ENCODE measurements at places on chromosomes 6 and 20.

DNA sequence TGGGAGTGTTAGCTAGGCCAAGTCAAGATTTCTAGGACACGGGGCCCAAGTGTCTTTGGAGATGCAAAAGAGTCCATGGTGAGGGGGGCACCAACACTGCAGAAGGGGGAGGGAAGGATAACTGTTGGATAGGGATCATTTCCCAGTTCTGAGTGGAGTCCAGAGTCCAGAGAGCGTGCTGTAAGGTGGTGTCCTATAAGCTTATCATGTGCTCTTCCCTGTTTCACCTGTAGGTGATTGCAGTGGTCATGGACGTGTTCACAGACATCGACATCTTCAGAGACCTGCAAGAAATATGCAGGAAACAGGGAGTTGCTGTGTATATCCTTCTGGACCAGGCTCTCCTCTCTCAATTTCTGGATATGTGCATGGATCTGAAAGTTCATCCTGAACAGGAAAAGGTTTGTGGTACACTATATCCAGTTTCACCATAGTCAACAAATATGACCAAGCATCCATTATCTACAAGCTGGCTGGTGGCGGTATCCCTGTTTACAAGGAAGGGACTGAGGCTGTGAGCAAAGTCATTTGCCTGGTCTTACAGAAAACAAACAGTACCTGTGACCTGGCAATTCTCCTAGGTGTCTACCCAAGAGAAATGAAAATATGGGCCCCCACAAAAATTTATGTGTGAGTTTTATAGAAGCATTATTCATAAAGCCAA, 15.6 kb downstream of the FAM83D start:
- DNase-seq = no peak

DNA sequence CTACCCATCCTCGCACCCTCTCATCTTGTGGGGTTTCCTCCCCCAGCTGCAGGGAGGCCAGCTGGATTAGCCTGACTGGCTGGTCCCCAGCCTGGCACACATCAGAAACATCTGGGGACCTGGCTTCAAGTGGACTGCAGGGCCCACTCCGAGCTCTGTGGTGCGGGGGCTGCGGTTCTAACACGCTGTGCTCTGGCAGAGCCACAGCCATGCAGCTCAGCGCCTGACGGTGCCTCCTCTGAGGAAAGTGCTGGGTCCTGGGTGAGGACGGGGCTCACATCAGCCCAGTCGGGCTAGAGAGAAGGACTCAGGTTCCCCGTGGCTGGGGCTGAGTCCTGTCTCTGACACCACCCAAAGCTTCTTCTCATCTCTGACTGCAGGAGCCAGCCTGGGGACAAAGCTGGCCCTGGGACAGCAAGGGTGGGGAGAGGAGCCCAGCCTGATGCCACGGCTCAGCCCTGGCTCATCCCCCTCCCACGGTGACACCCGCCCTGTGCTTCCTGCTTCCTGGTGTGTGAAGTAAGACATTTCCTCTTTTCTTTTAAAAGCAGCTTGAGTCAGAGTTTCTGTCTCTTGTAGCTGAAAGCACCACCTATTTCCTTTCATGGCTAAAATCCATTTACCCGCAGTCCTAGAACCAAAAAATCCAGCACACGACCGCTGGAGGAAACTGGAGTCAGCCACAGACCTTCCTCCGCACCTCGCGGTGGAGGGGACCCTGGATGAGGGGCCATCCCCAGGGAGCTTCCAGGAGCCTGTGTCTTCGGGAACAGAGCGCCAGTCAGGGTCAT, 127.4 kb upstream of the AFDN start:
- DNase-seq = no peak

- no peak for DNase-seq
Measured at GRCh38 chr20:51758978-51759544, 9.1 kb downstream of the ATP9A start.

DNA sequence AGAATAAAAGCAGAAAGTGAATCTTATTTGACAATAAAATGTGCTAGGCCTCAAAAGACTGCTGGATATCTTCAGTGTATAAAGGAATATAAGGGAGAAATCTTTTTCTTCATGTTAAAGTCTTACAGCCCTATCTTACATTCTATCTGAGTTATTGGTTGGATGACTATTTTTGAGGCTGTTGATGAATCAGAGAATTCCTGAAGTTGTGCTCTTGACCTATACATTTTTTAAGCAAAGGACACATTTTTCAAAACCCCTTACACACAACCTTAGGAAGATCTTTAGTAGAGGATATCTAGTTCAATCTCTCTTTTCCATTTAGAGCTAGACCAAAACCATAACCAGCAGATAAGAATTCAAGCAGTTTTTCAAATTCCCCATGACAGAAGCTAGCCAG, 10.9 kb upstream of the CGA start:
- no peak for DNase-seq

- no peak for DNase-seq
Measured at GRCh38 chr6:111607279-111607678, 1.6 kb upstream of the TRAF3IP2 start.

GRCh38 chr6:55511122-55511800, 67.7 kb downstream of the HMGCLL1 start:
- no peak for DNase-seq

DNA sequence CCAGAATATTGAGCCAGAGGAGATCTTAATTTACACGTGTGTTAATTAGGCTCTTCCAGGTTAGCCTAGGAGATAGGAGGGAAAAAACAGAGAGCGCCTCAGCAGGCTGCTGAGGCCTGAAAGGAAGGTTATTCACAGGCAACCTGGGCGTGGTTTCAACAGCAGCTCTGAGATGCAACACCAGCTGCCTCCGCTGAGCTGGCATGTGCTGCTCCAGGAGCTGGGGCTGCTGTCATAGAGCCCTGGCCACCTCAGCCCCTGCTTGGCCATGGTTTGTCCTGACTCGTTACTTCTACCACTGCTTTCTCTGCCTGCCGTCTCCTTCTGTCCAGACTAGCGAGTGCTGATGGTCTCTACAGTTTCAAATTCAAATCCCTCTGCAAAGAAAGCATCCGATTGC, 32.4 kb upstream of the RPP40 start:
- DNase-seq = no peak

GRCh38 chr6:133587546-133588160, 301.3 kb upstream of the TCF21 start:
- DNase-seq = no peak

DNA sequence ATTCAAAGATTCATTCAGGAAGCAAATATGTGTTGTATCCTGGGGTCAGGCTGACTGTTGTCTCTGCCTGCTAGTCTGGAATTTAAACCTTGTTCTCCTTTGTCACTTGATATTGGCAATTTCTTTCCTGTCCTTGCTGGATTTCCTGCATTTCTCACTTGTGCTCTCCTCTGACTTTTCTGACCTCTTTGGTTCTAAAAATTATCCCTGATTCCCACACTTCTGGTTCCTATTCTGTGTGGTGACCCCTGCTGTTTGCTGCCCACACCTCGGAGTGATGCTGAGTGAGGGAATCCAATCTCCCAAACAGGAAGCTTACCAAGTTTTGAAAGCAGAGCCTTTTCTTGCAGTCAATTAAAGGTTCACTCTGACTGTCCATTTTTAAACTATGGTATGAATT, 345.3 kb downstream of the CDKAL1 start:
- DNase-seq = no peak

DNA sequence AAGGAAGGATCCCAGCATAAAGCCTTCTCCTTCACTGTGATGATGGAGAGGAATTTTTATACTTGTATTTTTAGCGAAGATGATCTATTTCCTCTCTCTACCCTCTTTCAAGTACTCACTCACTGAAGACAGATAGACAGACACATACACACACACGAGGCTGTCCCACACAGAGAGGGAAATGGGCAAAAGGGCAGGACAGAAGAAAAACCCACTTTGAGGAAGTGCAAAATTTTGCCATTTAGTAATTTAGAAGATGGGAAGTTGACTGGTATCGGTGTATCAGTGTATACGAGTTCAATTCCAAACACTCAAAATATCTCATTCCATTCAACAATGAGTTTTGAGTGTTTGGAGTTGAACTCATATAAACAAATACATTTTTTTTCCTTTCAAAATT, 30.9 kb downstream of the HEBP2 start:
- no peak for DNase-seq

GRCh38 chr6:134730013-134730412, 219.9 kb downstream of the ALDH8A1 start:
- DNase-seq = no peak

DNA sequence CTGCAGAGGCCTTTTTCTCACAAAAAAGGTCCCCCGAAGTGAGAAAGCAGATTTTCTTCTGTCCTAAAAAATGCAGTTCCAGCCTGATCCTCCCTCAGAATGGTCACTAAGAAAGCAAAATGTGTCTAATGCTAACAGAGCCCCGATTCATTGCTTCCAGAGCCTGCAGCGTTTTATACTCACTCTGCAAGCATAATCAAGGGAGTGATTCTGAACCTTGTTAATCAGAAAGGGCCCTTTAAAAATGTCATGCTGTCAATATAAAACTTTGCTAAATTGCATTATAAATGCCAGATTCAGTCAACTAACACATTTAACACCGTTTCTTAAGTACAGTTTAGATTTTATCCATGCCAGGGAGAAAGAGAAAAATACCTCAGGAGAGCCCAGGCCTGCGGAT, 202.8 kb downstream of the CD83 start:
- DNase-seq = no peak

- DNase-seq = no peak
Measured at GRCh38 chr6:39425346-39426072, 103.0 kb upstream of the KCNK16 start.

DNA sequence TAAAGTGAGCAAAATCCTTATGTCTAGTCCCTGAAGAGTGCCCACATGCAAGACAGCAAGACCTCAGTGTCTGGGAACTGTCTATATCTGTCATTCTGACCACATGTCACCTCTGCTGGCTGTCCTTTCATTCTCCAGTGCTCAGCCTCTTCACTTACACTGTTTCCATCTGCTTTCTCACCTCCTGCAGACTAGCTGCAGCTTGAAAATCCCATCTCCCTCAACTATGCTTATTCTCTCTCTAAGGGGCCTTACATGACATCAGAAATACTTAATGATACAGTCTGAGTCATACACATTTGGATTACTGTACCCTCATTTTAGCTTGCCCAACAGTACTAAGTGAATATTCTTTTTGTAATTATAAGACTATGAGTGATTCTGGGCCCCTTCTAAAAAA, 587.8 kb downstream of the EPM2A start:
- no peak for DNase-seq

GRCh38 chr20:36585410-36586125, 12.2 kb downstream of the TGIF2 start:
- no peak for DNase-seq

- DNase-seq = no peak
Measured at GRCh38 chr6:37558168-37558567, 58.5 kb upstream of the CCDC167 start.

DNA sequence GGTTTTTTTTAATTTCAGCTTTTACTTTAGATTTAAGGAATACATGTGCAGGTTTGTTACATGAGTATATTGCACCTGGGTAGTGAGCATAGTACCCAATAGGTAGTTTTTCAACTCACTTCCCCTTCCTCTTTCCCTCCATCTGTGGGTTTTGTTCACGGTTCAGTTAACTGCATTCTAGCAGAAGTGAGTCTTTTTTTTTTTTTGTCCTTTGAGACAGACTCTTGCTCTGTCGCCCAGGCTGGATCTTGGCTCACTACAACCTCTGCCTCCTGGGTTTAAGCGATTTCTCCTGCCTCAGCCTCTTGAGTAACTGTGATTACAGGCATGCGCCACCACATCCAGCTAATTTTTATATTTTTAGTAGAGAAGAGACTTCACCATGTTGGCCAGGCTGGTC, 8.7 kb downstream of the UBR2 start:
- DNase-seq = no peak

- no peak for DNase-seq
Measured at GRCh38 chr20:32333988-32334885, 23.9 kb upstream of the ASXL1 start.

DNA sequence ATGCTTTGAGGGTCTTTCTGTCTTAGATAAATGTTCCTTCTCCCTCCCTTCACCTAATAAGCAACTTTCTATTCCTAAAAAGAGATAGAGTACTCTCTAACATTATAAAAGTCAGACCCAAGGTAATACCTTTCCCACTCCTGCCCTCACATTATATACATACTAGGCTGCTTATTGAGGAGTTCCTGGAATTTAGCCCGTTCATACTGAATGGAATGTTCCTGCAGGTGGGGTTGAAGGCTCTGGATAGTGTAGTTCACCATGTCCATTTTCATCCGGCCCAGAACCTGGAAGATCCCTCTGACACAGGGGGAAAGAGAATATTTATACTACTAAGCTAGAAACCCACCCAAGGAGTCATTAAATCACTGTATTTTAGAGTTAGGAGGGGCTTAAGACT, 20.4 kb downstream of the TCP11 start:
- no peak for DNase-seq

GRCh38 chr20:8155229-8155628, 23.2 kb downstream of the PLCB1 start:
- no peak for DNase-seq

DNA sequence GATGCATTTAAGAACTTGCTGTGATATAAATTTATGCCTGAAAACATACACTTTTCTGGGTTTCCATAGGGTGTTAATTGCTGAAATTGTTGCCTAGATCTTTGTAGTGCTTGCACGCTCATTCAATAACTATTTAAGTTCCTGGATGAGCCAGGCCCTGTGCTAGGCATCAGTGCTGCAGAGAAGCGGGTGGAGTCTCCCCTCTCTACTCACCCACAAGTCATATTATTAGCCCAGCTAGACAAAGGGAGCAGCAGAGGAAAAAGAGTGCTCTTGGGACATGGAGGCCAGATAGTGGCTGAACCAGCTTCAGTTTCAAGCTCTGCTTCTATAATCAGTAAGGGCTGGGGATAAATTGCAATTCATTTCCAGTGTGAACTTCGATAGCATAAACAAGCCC, 329.1 kb downstream of the TFAP2B start:
- no peak for DNase-seq

DNA sequence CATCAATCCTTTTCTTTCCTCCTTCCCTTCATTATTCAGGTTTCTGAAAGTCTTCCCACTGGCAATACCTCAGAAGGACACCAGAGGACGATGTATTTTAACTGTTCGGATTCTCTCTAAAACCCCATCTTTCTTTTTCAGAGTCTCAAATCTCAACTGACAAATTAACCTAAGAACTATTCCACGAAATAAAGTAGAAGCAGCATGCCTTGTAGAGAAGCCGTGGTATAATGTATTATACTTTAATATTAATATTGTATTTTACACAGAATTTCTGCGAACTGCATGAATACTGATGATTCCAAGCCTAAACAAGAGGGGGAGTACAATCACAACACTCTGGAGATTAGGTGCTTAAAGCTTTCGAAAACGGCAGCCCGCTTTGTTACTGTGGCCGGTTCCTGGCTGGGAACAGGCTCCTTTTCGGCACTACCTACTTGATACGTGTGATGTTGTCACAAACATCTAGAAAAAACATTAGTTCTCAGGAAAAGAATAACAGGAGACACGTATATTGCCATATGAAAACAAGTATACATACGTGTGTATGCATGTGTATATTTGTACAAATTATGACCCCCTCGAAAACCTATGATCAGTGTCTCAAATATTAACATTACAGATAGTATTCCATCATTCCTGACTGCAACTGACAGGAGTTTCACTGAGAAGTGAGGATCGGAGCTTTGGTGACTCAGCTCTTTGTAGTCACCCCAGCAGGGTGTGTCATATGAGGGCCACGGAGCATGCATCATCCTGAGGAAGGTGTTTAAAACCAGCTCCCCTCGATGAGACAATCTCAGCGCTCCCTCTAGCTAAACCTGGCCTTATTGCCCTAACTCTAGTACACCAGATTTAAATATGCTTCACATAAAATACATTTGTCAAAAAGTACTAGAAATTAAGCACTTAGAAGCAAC, 319.7 kb upstream of the TCF21 start:
- peak; percentile 11 for DNase-seq

GRCh38 chr6:163761481-163761880, 347.0 kb downstream of the QKI start:
- no peak for DNase-seq

GRCh38 chr6:70847106-70848084, 109.5 kb downstream of the B3GAT2 start:
- DNase-seq = no peak
